ENCODE measurements at places on chromosomes 7 and 10. TPM values are rescaled to one million over a fixed set of nuclear protein-coding genes. Genes with fewer than 3 reads are reported as not detected.

Gene EIF5AL1
- total RNA-seq = 0.38 TPM

Gene HABP2
- total RNA-seq = not detected

Gene CCDC136
- 4.2 TPM for total RNA-seq

Gene HOXA4
- total RNA-seq = 2.9 TPM

Gene PLAC9
- 2.7 TPM for total RNA-seq

Gene ZNF12
- 22.3 TPM for total RNA-seq

DNA sequence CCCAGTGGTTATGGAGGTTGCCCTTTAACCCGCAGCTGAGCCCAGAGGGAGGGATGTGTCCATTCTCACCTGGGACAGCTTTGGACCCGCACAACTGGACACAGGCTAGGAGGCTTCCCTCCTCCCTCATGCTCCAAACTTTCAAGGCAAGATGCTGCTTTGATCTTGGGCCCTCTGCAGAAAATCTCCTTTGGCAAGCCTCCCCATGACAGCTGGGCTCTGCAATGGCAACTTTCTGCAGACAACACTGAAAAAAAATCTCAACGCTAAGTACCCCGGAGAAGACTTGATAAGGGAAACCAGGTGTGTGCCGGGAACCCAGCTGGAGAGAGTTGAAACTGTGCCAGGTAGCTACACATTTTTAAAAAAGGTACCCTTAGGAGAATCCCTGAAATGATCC, 610.1 kb downstream of the LRMDA start:
- no peak for DNase-seq

DNA sequence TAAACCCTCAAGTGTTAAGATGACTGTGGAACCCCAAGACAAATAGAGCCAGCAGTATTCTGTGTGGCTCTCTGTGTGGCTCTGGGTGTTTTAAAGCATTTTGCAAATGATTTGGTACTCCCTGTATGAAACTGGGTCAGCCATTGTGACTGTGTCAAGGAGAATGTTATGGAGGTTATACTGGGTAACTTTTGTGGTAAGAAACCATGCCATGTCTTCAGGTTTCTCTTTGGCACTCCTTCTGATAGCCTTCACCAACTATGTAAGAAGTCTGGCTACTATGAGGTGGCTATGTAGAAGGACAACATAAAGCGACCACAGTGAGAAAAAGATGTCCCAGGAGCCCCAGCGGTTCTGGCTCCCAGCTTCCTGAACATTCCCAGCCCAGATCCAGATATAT, 226.6 kb upstream of the RHOBTB1 start:
- DNase-seq = no peak

- DNase-seq = no peak
These were observed 209.8 kb downstream of the ZNF33B start for GRCh38 chr10:42428534-42428933.

DNA sequence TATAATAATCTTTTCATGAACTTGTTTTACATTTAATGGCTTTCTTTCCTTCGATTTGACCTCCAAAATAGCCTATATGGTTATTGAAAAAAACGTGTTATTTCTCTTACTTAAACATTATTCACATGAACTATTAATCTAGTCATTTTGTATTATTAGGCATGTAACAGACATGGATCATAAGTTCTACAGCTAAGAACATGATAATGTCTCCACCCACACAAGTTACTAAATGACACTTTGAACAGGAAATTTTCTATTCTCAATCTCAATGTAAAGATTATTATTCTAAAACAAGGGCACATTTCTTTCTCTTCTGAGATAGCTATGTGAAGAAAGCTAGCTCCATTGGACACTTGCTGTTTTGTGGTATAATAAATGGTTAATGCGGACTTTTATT, 10.0 kb downstream of the LAMB4 start:
- no peak for DNase-seq

- DNase-seq = no peak
These were observed 12.2 kb upstream of the CAV1 start for GRCh38 chr7:116512520-116513188.

- no peak for DNase-seq
These were observed 594.1 kb downstream of the GRM8 start for GRCh38 chr7:126658684-126659083.

DNA sequence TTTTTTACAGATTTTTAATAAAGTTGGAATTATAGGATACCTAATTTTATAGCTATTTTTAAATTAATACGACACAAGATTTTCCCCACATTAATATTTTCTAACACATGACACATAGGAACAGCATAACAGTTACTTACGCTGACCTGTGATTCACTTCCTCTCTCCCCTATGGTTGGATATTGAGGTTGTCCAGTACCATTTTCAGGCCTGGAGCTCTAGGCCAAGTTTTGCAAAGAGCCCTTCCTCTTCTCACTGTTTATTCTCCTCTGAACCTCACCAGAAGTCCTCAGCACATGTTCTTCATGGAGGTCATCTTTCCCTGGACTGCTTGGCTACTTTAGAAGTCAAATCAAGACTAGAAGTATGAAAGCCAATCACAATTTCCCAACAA, 28.2 kb downstream of the LYZL1 start:
- no peak for DNase-seq

DNA sequence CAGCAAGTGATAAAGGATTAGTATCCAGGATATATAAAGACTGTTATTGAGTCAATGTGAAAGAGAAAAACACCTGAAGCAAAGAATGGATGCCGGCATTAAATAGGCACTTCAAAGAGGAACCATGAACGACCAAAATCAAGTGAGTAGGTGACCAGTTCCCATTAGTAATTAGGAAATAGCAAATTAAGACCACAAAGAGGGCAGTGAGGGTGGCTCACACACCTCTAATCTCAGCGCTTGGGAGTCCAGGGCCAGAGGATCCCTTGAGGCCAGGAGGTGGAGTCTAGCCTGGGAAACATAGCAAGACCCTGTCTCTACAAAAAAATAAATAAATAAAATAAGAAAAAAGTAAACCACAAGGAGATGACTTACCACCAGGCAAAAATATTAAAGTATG, 1.5 kb upstream of the ANTXRL start:
- no peak for DNase-seq

- DNase-seq = no peak
These were observed 1.6 kb upstream of the CASD1 start for GRCh38 chr7:94507962-94508361.

DNA sequence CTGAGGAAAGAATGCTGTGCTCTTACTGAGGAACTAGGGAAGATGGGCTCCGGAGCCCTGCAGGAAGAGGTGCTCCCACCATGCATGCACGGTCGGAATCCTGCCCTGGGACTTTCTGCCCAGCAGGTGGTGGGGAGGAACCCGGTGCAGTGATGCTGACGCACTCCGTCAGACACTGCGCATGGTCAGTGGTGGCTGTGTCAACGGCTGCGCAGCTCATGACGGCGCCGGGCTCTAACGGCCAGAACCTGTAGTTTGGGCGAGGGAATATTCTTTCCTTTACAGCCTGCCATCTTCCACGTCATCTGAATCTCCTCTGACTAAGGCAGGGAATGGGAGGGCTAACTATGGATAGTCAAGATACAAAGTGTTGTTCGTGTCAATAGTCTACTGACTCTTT, 189.2 kb upstream of the MGMT start:
- DNase-seq = no peak

DNA sequence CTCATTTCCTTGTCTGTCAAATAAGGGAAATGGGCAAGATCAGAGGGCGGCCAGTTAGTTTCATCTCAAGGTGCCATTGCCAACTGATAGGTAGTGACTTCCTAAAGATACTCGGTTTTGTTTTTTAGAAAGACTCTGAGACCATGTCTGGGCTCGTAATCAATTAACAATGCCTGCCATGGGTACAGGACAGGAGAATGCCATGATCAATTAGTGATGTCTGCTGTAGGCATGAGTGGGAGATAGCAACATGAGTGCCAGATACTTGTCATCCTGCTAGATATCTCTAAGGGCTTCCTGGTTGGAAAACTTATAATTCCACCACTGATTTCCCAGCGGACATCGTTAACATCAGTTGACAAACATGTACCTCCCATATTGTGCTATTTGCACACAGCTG, 64.8 kb downstream of the SH3PXD2A start:
- DNase-seq = no peak

- no peak for DNase-seq
These were observed 1.7 kb downstream of the GPR158 start for GRCh38 chr10:25176421-25176968.

All from esophagus squamous epithelium (tissue), 5 donors.